ENCODE measurements at places on chromosomes 5 and 9.

DNA sequence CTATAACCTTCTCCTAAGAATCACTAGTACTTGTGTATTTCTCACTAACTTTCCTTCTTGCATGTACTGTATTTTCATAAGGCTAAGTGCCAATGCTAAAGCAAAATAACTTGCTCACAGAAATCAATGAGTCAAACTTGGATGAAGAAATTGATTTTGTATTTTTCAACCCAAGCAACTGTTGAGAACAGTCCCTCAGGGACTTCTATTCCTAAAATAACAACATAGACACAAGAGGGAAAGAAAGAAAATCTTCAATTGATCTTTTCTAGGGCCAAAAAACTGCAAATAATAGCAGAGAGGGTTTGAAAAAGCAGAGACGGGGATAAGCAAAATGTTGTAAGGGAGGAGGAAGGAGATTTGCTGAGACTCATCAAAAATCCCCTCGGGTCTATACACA lies 69.8 kb downstream of the HABP4 start:
- DNase-seq = no peak

- no peak for DNase-seq
These were observed 46.8 kb downstream of the APTX start for GRCh38 chr9:32954642-32955041.

DNA sequence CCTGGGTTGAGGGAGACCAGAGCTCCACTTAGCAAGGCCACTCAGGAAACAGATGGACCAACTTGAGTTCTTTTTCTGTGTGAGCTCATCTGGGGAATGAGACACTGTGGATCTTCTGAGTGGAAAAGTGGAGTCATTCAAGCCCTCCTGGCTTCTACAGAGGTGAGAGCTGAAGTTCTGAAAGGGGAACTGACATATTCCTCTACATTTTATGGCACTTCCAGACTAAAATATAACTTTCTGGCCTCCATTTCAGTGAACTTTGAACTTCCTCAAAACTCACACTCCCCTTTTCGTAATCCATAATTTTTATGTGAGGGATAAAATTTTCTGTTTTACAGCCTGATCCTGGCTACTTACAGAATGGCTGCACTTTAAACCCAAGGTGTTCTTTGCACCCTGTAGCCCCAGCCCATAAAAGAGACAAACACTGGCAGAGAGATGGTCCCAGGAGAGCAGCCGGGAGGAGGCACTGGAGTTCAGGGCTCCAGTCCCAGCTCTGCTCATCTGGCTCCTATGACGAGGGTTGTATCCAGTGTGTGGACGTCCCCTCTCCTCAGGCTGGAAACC lies 10.8 kb downstream of the SPAAR start:
- DNase-seq = peak; percentile 79

GRCh38 chr5:143133721-143134120 lies 269.8 kb downstream of the NR3C1 start:
- DNase-seq = no peak

DNA sequence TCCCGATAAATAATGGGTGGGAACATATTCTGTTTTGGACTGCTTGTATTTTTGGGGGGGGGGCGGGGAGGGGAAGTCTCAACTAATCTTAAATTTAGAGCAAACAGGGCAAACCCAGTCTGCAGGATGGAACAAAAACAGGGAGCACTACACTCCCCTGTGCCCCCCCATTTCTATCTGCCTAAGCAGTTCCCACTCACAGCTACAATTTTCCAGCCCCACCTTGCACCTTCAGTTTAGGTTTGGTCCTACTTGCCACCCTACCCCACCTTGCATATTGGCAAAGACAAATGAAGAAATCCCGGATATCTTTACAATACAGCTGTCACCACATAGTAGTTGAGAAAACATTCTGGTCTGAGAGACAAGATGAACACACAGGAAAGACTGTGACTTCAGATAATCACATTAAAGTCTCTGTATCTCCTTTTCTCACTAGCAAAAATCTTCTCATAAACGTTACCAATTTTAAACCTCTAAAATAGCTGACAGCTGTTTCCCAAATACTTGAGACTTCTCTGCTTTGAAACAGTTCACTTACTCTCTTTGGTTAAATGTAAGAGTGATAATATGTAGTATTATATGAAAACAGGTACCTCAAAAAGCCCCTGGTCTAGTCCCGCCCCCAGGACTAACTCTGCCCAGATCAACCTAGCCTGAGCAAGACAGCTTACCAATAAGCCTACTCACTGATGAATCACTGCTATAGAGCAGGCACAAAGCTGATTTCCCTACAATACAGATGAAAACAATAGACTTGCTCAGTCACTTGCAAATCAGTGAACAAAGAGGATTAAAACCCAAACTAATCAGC lies 5.2 kb upstream of the RAPGEF6 start:
- DNase-seq = no peak

DNA sequence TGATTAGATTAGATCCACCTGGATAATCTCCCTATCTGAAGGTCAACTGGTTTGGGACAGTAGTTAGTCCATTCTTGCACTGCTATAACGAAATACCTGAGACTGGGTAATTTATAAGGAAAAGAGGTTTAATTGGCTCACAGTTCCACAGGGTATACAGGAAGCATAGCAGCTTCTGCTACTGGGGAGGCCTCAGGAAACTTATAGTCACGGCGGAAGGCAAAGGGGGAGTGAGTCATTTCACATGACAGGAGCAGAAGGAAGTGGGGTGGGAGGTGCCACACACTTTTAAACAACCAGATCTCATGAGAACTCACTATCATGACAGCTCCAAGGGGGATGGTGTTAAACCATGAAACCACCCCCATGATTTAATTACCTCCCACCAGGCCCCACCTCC lies 9.9 kb downstream of the C9orf40 start:
- DNase-seq = peak; percentile 40

GRCh38 chr5:91474201-91474600 lies 91.1 kb upstream of the ARRDC3 start:
- DNase-seq = no peak

- no peak for DNase-seq
These were observed 53.7 kb downstream of the LMX1B start for GRCh38 chr9:126667190-126668055.

GRCh38 chr5:37034955-37035354 lies 158.4 kb downstream of the NIPBL start:
- DNase-seq = no peak

DNA sequence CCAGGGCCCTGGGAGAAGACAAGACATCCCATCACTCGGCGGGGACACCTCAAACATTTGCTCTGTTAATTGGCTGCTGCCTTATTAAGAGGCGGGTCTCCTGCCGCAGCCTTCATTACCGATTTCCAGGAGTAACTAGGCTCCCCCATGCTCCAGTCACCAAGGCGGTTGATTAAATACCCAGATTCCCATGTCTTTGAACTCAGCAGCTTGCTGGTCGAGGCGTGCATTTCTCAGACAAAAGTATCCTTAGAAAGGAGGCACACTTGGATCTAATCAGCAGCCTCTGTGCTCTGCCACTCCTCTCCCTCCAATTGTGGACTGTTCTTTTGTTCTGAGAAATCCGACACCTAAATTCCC lies 228.8 kb downstream of the FSTL4 start:
- no peak for DNase-seq

GRCh38 chr9:113154471-113154870 lies 3.7 kb downstream of the SLC31A2 start:
- peak; percentile 74 for DNase-seq

DNA sequence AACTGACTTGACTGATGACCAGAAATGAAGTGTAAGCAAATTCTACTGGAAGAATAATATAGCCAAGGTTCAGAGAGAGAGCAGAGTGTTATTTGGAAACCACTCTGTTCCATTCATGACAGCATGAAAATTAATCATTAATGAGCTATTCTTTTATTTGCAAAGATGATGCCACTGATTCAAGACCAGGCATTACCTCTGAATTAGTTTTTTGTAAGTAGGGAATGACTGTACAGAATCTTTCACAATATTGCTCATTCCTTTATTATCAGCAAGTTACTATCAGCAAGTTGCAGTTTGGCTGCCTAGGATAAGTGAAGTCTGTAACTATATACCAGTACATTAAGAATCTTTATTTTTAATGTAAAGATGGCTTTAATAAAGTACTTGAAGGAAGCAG lies 75.1 kb upstream of the RGMB start:
- no peak for DNase-seq

DNA sequence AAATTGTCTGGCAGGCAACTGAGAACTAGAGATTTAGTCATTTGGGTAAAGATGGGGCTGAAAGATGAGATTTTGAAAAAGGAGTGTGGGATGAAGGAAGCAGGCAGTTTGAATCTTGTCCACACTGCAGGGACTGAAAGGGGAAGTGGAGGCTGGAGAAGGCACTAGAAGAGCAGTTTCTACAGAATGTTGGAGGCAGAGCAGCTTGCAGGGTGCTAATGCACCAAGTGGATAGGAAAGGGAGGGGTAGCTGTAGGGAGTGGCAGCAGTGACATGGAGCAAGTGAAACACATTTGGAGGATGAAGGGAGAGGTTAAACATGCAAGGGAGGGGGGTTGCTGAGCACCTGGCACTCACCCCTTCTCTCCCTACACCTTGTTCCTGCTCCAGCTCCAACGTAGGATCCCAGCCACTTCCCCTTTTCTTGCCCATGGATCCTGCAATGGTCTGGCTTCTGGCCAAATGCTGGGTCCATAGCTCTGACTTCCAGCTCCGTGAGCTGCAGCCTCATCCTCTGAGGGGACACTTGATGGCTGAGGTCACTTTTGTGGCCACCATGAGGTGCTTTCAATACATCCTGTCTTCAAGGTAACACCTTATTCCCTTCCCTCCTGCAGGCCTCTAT lies 30.0 kb upstream of the FGD3 start:
- DNase-seq = peak; percentile 90

- DNase-seq = no peak
These were observed 15.2 kb upstream of the SH3RF2 start for GRCh38 chr5:145921211-145921610.

DNA sequence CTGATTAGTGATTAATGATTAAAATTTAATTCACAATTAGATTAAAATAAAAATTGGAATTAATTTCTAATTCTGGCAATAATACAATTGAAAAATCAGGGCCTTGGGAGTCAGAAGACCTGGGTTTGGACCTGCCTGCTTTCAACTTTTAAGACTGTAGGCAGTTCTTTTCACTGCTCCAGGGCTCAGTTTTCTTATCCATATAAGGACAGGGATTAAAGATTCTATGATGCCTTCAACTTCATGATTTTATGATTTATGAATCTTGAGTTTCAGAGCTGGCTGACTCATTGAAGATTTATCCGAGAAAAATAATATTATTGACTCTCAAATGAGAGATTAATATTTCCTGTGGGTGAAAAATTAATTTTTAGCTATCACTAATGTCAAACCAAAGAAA lies 208.6 kb upstream of the ANKH start:
- no peak for DNase-seq

DNA sequence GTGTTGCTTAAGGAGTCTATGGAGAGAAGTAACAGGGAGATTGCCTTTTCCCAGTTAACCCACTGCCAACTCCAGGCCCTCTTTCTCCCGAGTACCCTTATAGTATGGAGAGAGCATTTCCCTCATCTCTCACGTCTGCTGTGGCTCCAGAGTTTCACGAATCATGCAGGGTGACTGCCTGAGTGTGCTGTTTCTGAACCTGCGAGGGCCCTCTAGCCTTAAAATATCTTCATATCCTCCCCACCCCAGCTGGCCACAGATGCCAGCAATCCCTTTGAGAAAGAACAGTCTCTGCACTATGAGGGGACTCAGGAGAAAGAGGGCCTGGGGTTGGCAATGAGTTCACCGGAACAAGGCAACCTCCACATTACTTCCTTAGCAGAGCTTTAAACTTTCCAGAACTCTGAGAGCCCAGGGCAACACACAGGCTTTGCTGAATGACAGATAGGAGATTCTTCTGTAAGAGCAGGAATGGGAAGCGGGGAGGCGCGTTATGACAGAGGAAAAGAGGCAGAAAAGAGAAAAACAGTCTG lies 81.6 kb upstream of the ANKH start:
- DNase-seq = no peak

- no peak for DNase-seq
These were observed 64.2 kb downstream of the KLF4 start for GRCh38 chr9:107425101-107426025.

- DNase-seq = no peak
These were observed 359.4 kb downstream of the CSNK1G3 start for GRCh38 chr5:123871373-123871772.

DNA sequence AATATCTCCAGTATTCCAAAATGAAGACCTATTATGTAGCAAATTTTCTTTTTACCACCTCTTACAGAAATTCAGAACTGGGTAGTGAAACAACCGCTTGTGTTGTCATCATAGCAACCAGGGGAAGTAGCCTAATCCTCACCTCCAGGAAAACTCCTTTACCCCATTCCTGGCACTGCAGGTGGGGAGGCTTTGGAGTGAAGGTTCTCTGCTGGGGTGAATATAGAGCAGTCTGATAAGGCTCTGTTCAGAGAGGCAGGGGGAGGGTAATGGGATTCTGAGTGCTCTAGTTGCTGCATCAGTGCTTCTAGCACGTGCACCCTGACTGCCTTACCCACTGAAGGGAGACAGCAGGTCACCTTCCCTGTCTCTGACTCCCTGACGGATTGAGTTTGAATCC lies 116.2 kb downstream of the MAN2A1 start:
- no peak for DNase-seq

- DNase-seq = no peak
These were observed 13.9 kb downstream of the PLK2 start for GRCh38 chr5:58446024-58446423.

DNA sequence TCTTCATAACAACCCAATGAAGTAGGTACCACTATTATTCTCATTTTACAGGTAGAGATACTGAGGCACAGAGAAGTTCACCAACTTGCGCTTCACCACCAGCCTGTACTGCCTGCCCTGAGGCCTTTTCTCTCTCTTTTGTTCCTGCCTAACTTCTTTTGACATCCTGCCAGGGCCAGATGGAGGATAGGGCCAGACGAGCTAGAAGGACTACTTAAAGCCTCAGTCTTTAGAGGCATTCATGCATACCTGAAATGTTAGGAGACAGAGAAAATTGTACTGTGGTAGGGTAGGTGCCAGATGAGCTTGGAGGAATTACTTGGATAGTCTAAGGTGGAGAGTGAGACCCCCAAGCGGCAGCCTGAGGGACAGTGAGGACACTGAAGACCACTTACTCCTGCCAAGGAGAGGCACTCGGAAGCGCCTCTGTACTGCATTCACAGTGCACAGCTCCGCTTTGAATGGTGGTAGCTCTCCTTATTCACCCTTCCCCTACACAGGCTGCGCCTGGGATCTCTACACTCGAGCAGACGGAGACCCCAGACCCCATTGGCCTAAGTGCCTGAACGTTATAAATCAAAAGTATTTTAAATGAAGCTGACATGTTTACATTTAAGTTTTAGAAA lies 6.2 kb upstream of the ORM1 start:
- DNase-seq = no peak
